ENCODE measurements at places on chromosomes 16 and 17. TPM values are rescaled to one million over a fixed set of nuclear protein-coding genes. Genes with fewer than 3 reads are reported as not detected.
A peak's percentile ranks its signal among the peaks of the same experiment; 100 is the strongest.

DNA sequence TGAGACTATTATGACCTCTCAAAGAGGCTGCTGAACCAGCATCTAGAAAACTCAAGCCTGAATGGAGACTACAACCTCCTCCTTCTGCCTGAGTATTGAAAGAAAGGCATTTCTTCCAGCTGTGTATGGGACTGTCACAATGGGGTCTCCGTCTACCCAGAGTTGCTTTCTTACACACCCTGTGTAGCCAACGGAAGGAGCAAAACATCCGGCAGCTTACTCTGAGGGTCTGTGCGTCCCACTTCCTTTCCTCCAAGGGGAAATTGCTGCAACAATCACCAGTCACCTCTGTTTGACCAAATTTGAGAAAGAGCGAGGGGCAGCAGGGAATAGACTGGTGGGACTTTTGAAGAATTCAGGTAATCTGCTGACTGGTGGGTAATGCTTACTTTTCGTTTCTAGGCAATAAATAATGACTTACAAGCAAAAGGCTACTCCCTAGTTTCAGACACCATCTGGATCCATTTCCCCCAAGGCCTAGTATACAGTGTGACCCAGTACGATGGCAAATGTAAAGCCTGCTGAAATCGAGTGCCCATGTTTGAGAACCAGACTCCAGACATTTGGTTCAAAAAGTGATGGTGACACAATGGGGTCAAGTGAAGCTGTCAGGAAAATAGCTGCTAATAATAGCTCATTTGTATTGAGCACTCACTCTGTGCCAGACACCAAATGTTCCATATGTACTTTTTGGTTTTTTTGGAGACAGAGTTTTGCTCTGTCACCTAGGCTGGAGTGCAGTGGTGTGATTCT, 81.7 kb downstream of the YPEL2 start:
- no peaks in the 10 kb centered on the region for H3K27me3 ChIP-seq
- peak overlapping the region; percentile 87 for H3K27ac ChIP-seq

DNA sequence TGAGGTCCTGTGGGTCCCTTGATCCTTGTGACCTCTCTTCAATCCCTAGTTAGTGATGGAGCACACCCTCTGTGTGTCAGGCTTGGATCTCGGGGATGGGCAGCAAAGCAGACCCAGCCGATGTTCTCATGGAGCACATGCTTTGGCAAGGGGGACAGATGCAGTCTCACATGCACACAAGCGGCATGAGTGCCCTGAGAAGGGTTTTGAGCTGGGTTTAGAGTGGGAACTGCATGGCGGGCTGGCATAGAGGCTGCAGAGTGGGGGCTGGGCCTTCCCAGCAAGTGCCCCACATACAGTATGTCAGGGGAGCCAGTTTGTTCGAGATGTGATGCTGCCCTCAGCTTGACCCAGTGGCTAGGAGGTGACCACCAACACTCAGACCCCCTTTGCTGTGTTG, 41.6 kb downstream of the B9D1 start:
- no peak overlapping the region for H3K4me3 ChIP-seq
- no peak overlapping the region for H3K27ac ChIP-seq
- no peak for DNase-seq
- peaks cover 4% of the 10 kb centered on the region for H3K4me1 ChIP-seq
- peaks cover 1% of the 10 kb centered on the region for H3K36me3 ChIP-seq
- H3K27me3 ChIP-seq: peaks cover 5% of the 10 kb centered on the region

GRCh38 chr17:40559954-40560591, 5.2 kb downstream of the CCR7 start:
- peak overlapping the region; percentile 93 for H3K27ac ChIP-seq
- H3K4me1 ChIP-seq: peaks cover 91% of the 10 kb centered on the region
- H3K36me3 ChIP-seq: peaks cover 49% of the 10 kb centered on the region
- peak; percentile 90 for DNase-seq
- H3K4me3 ChIP-seq: peak overlapping the region; percentile 77
- peaks cover 5% of the 10 kb centered on the region for H3K27me3 ChIP-seq

DNA sequence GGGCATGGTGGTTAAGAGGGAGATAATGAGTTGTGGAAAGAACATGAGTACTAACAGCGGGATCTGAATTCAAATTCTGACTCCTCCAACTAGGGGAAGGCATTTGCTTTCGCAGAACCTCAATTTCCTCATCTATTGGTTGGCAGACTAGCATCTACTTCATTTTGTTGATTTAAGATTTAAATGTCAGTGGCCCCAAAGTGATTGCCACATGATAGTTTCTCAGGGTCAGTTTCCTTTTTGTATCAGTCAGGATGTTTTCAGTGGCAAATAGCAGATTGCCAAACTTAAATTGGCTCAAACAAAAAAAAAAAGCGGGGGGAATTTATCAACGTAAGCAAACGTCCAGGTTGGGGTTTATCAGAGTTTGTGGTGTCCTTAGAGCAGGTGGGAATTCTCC, 25.1 kb upstream of the NOS2 start:
- H3K36me3 ChIP-seq: peaks cover 9% of the 10 kb centered on the region
- DNase-seq: no peak
- no peak overlapping the region for H3K4me3 ChIP-seq
- H3K27ac ChIP-seq: no peak overlapping the region
- H3K4me1 ChIP-seq: no peaks in the 10 kb centered on the region
- peaks cover 12% of the 10 kb centered on the region for H3K27me3 ChIP-seq

GRCh38 chr17:8520981-8521380, 85.3 kb downstream of the NDEL1 start:
- no peak for DNase-seq
- no peak overlapping the region for H3K27ac ChIP-seq
- H3K27me3 ChIP-seq: no peaks in the 10 kb centered on the region

DNA sequence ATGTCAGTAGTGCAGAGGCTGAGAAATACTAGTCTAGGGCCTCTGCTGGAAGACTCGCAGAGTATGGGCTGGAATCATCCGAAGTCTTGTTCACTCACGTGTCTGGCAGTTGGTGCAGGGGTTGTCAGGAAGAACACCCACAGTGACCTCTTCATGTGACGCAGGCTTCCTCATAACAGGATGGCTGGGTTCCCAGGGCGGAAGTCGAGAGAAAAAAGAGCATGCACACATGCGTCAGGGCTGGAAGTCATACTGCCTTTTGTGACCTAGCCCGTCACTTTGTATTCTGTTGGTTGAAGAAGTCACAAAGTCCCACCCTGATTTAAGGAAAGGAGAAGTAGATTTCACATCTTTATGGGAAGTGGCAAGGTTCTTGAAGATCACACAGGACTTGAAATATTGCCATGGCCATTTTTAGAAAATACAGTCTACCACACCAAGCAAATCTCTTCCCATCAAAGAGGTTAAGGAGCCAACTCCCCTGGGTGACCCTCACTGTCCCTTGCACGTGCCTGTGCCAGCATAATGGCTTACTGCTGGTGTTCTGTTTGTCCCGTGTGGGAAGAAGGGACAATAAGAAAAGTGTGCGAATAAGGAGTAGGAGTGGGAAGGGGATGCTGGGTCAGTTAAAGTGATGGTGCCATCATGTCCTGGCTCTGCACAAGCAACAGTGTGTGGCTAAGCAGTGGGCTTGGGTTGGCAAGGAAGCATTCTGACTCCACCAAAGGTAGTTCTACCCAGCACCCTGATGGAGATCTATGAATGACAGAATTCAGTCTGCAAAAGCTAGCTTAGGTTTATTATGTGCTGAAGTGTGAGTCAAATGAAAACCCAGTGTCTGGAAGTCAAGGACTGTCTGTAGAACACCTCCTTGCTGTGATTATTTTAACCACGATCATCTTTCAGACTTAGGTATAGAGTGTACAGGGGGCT, 28.1 kb downstream of the HEATR3 start:
- peak overlapping the region; percentile 12 for H3K27ac ChIP-seq
- peaks cover 20% of the 10 kb centered on the region for H3K4me1 ChIP-seq
- H3K36me3 ChIP-seq: peaks cover 16% of the 10 kb centered on the region

DNA sequence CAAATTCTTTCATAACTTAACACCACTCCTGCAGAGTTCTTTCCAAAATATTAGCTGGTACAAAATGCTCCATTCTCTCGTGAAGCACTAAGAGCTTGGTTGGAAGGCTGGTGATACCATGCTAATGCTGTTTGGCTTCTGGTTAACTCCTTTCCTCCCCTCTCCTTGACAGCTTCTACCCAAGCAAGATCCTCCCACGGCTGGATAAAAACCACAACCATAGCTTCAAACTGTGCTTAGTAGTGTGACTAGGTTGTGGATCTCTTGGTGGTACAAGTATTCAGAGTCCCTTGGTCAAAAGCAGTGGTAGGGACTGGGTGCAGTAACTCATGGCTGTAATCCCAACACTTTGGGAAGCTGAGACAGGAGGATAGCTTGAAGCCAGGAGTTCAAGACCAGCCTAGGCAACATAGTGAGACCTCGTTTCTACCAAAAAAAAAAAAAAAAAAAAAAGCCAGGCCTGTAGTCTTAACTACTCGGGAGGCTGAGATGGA, 2.3 kb downstream of the PHAF1 start:
- peaks cover 35% of the 10 kb centered on the region for H3K4me1 ChIP-seq
- no peak overlapping the region for H3K4me3 ChIP-seq
- peaks cover 4% of the 10 kb centered on the region for H3K36me3 ChIP-seq
- H3K27me3 ChIP-seq: no peaks in the 10 kb centered on the region
- no peak overlapping the region for H3K27ac ChIP-seq

DNA sequence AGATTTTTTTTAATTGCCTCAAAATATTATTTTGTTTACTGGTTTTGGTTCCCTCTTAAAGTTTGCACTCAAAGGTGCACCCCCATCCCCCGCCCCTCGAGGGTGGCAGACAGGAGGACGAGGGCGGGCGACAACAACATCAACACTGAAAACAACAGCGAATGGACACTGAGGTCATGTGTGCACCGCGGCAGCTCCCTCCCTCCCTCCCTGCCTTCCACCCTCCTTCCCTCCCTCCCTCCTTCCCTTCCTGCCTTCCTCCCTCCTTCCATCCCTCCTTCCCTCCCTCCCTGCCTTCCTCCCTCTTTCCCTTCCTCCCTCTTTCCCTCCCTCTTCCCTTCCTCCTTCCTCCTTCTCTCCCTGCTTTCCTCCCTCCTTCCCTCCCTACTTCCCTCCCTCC, 1.5 kb upstream of the OSGIN1 start:
- H3K4me1 ChIP-seq: peaks cover 13% of the 10 kb centered on the region
- H3K27ac ChIP-seq: no peak overlapping the region
- DNase-seq: no peak
- H3K36me3 ChIP-seq: no peaks in the 10 kb centered on the region
- peaks cover 11% of the 10 kb centered on the region for H3K27me3 ChIP-seq
- no peak overlapping the region for H3K4me3 ChIP-seq

DNA sequence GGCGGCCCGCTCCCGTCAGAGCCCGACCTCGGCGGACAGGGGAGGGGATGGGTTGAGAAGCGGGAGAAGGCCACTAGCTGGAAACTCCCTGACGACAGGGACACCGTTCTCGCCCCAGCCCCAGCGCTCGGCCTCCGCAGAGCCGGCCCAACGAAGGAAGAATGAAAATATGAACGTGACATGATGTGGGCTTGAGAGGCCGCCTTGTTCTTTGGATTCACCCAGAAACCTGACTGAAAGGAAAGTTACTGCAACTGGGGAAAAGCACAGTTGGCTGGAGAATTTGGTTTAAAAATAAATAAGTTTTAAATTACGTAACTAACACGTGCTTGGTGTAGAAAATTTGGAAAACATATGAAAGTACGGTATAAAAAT, 21.1 kb downstream of the NPTX1 start:
- DNase-seq: no peak
- H3K36me3 ChIP-seq: no peaks in the 10 kb centered on the region

- H3K27ac ChIP-seq: no peak overlapping the region
- H3K36me3 ChIP-seq: no peaks in the 10 kb centered on the region
Measured at GRCh38 chr17:36863676-36864612, 73.3 kb upstream of the LHX1 start.

- H3K4me1 ChIP-seq: peaks cover 7% of the 10 kb centered on the region
- H3K36me3 ChIP-seq: peaks cover 6% of the 10 kb centered on the region
- no peak overlapping the region for H3K4me3 ChIP-seq
- DNase-seq: peak; percentile 85
- peaks cover 31% of the 10 kb centered on the region for H3K27me3 ChIP-seq
- H3K27ac ChIP-seq: no peak overlapping the region
Measured at GRCh38 chr16:180681-181564, 664 bp downstream of the HBQ1 start.

GRCh38 chr16:57690782-57691471, 3.7 kb upstream of the DRC7 start:
- H3K27ac ChIP-seq: peak overlapping the region; percentile 88
- H3K27me3 ChIP-seq: peaks cover 2% of the 10 kb centered on the region
- peaks cover 36% of the 10 kb centered on the region for H3K4me1 ChIP-seq

- H3K27ac ChIP-seq: no peak overlapping the region
- no peak for DNase-seq
- H3K27me3 ChIP-seq: no peaks in the 10 kb centered on the region
- H3K4me3 ChIP-seq: no peak overlapping the region
- H3K36me3 ChIP-seq: no peaks in the 10 kb centered on the region
- no peaks in the 10 kb centered on the region for H3K4me1 ChIP-seq
Measured at GRCh38 chr16:13438064-13438463, 481.9 kb upstream of the ERCC4 start.

DNA sequence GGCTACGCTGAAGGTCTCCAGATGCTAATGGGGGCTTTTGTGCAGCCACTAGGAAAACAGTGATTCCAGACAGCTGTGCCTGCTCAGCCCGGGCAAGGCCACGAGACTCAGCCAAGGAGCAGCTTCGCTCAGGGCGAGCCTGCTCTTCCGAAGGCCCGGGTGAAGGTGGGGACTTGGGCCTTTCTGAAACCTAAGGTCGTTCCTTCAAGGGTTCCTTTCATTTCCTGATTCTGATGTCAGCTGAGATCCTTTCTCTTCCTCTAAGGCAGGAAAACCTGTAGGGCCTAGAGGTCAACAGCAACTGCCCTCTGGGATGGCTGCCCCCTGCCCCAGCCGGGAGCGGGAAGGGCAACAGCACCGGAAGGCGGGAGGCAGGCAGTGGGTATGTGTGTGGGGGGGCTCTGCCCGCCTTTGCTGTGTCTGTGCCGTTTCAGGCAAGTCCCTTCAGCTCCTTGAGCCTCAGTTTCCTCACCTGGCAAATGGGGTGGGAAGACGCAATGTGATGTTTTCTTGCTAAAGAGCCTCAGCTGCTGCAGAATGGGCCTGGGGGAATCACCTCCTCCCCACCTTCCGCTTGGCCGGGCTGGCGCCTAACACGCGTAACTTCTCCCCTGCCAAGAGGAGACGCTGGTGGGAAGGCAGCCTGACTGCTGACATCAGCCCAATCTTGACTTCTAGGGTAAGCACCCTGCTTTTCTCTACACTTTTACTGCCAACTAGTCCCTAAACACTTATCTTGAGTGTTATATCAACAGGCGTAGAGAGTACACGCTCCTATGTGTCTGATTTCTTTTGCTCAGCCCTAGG, 32.8 kb downstream of the IRF8 start:
- no peak for DNase-seq
- peaks cover 26% of the 10 kb centered on the region for H3K4me1 ChIP-seq
- no peak overlapping the region for H3K4me3 ChIP-seq

GRCh38 chr16:52558448-52558847, 11.5 kb upstream of the TOX3 start:
- no peak overlapping the region for H3K27ac ChIP-seq
- H3K36me3 ChIP-seq: no peaks in the 10 kb centered on the region
- DNase-seq: no peak
- H3K27me3 ChIP-seq: no peaks in the 10 kb centered on the region

SHCBP1 gene
- total RNA-seq: 60.6 TPM

PITPNM3 gene
- 0.76 TPM for total RNA-seq

CACNG1 gene
- not detected for total RNA-seq

KRT32 gene
- total RNA-seq: not detected

CALB2 gene
- total RNA-seq: not detected

P2RX5 gene
- total RNA-seq: 24.6 TPM

FGF11 gene
- total RNA-seq: 4.1 TPM

TMC8 gene
- 292 TPM for total RNA-seq

FBXW10B gene
- not detected for total RNA-seq

WNT3 gene
- not detected for total RNA-seq

Data from activated CD8-positive, alpha-beta memory T cell treated with anti-CD3 and anti-CD28 coated beads, Interleukin-2, amount 10 ng/mL, durations not matched to agents 7 days and 5 days (primary cell).